ENCODE measurements at places on chromosomes 2 and 18.

DNA sequence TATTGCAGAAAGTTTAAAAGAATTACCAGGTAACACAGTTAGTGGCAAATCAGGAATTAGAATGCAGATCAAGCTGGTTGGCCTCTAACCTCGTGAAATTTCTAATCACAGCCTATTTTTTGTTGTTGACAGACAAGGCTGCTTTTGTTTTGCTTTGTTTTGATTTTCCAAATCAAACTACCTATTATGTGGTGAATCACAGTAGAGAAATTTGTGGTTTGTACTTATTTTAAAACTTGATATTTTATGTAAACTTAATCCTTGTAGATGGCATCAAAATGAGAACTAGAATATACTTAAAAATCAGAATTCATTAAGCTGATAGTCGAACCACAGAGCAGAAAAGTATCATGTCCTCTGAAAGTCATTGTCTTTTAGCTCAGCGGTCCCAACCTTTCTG is 258.1 kb downstream of the CTNNA2 start:
- DNase-seq = no peak

- peak; percentile 74 for DNase-seq
Measured at GRCh38 chr2:176140513-176141317, 10.6 kb upstream of the HOXD4 start.

- no peak for DNase-seq
Measured at GRCh38 chr18:78303519-78304191, 676.0 kb upstream of the SALL3 start.

DNA sequence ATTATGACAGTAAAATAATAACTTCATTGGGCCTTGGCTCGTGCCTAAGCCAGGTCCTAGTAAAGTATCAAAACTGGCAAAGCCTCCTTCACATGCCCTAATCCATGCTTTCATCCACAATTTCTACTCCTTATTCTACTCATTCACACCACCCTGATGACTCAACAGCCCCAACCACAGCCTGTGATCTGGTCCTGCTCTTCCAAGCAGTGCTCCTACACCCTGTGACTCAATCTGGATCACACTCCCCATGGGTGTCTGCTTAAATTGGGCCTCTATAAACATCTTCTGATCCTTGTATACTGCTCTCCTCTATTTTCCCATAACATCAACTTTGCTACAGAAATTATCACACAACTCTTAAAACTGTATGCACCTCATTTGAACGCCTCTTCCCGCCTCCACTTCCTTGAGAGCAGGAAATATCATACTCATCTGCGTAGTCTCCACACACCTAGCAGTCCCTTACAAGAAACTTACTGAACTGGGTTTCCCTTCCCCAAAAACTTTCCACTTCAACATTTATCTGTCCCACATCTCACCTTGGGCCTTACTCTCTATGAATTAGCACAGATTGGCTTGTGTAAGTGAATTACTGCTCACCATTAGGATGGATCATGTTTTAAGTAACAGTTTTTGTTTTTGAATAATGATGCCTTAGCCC is 15.9 kb downstream of the GTF3C3 start:
- DNase-seq = peak; percentile 74

DNA sequence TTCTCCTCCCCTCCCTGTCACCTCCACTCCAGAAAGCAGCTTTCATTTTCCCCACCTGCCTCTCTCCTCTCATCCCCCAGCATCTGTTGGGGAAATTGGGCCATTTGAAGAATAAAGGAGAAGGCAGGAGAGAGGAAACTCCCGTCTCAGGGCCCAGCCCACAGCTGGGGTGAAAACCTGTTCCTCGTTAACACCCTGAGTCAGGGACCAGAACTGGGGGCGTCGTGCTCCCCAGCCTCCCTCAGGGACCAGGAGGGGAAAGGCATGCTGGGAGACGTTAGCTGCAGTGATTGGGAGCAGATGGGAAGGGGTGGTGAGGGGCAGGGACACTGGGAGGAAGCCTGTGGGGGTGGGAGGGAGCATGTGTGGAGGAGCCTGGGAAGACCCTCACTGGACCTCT is 251.3 kb downstream of the DYSF start:
- no peak for DNase-seq

GRCh38 chr2:235746257-235746934 is 252.6 kb downstream of the AGAP1 start:
- DNase-seq = peak; percentile 75

DNA sequence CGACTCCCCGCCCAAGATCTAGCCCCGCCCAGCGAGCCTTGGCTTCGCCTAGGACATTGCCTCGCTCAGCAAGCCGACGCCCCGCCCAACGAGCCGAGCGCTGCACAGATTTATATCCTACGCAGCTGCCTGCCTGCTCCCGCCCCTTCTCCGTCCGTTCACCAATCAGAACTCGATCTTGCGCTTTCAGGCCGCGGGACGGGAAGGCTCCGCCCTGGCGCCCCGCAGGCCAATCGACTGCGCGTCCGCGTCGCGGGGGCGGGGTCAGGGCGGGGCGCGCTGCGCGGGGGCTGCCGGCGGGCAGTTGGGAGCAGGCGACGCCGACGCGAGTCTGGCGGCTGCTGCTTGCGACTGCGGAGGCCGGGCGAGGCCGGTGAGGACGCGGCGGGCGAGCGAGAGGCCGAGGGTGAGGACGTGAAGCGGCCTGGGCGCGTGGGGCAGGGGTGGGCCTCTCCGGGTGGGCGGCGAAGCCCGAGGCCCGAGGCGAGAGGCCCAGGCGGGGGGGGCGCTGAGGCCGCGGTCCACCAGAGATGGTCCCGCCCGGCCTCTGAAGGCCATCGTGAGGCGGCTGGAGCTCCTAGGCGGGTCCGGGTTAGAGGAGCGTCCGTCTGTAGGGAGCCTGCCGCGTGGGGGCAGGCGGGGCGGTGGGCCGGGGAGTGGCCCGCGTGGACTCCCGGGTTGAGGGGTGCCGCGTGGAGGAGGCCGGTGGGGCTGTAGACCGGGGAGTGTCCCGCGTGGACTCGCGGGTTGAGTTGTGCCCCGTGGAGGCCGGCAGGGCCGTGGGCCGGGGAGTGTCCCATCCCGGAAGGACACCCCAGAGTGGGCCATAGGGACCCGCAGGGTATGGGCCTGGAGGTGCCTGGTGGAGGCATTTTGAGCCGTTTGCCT is at the start of gene FARP2:
Gene FARP2 (plus strand): TSS at position 303 of the 888 bp plus-strand sequence. CDS start 16,823 bp downstream, outside the sequence.
- peak; percentile 99 for DNase-seq

DNA sequence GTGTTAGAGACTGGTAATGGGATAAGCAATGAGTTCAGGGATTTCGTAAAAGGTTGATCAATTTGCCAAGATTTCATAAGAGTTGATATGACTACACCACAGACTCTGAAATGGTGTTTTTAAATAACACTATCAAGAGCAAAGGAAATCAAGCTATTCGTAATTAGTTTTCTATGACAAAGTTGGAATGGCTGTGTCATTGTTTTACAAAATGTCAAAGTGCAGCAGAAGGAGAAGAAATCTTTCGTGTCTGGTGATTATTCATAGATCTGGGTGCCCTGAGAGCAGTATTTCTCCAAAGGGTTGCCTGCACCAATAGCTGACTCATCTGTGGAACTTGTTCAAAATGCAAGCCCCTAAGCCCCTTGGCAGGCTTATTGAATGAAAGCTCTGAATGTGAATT is 70.1 kb downstream of the NABP1 start:
- DNase-seq = no peak

- DNase-seq = no peak
Measured at GRCh38 chr2:42819160-42819559, 26.8 kb upstream of the HAAO start.

DNA sequence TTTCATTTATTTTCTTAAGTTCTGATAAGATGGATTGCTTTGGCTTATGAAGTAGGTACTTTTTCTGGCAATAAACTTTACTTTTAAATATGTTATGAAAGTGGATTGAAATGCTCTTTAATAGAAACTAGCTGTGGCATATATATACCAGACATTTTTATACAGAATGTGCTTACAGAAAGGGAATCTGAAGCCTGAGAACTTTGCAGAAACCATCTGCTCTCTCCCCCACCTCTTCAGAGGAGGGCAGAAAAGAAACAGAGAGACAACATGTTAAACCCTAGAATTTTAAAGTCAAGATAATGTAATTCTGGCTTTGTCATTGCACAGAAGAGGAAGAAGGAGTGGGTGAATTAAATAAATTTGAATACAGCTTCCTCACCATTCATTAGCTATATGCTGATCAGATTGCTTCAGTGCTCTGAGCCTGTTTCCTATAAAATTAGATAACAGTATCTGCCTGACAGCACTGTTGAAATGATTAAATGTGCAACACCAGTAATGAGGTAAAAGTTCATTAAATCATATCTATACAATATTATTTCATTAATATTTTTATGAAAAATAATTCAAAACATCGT is 247.3 kb downstream of the CNTNAP5 start:
- no peak for DNase-seq

GRCh38 chr2:18455236-18455862 is 105.1 kb downstream of the RDH14 start:
- no peak for DNase-seq

- no peak for DNase-seq
Measured at GRCh38 chr2:28160986-28161425, 231.7 kb upstream of the FOSL2 start.

- no peak for DNase-seq
Measured at GRCh38 chr2:121774235-121774634, 18.8 kb downstream of the TSN start.

DNA sequence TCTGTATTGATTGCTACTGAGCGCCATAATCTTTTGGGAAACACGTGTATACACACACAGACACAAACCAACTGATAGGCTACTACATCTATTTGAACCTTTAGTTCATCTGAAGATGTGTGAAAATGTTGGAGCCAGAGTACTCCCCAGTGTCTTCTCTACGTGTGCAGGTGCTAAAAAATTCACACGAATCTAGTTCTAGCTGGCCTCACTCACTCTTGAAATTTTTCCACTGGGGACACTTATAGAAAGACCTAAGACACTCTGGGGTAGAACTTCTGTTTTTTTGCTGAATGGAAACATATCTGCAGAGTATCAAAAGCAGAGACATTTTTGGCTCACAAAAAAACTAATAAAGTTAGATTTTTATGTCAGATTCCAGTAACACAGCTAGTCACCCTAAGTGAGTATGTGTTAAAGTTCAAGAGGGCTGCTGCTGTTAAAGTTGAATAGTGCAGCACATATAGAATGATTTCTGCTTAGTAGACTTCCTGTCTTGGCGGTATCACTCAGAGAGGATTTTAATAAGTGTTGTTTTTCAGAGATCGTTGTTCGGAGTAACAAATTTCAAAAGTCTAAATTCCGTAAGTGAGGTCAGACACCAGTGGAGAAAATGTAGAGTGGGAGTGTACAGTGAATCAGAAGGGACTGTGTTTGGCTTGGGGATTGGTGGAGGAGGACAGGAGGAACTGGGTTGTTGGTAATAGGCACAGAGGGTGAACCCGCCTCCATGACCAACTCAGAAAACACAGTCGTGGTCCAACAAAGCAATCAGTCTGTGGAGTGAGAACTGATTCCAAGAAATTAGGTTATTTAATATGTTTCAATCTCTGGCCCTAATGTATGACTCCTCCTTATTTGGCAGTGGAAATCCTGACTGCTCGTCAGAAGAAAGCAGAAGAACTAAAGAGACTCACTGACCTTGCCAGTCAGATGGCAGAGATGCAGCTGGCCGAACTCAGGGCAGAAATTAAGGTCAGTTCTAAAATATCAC is 43.1 kb downstream of the KCTD18 start:
- DNase-seq = peak; percentile 77

GRCh38 chr2:84388133-84388532 is 70.9 kb downstream of the SUCLG1 start:
- no peak for DNase-seq

- no peak for DNase-seq
Measured at GRCh38 chr2:144452989-144453336, 67.0 kb downstream of the ZEB2 start.

GRCh38 chr2:30663806-30664205 is 143.4 kb downstream of the CAPN13 start:
- no peak for DNase-seq

GRCh38 chr2:63040586-63040985 is 10.0 kb upstream of the OTX1 start:
- DNase-seq = no peak

GRCh38 chr18:45245091-45245511 is 370.2 kb upstream of the SLC14A2 start:
- no peak for DNase-seq

GRCh38 chr2:152971685-152972084 is 253.3 kb downstream of the ARL6IP6 start:
- no peak for DNase-seq

- no peak for DNase-seq
Measured at GRCh38 chr2:101089419-101089818, 61.8 kb downstream of the TBC1D8 start.

- peak; percentile 44 for DNase-seq
Measured at GRCh38 chr2:126749537-126749936, 93.6 kb downstream of the GYPC start.

DNA sequence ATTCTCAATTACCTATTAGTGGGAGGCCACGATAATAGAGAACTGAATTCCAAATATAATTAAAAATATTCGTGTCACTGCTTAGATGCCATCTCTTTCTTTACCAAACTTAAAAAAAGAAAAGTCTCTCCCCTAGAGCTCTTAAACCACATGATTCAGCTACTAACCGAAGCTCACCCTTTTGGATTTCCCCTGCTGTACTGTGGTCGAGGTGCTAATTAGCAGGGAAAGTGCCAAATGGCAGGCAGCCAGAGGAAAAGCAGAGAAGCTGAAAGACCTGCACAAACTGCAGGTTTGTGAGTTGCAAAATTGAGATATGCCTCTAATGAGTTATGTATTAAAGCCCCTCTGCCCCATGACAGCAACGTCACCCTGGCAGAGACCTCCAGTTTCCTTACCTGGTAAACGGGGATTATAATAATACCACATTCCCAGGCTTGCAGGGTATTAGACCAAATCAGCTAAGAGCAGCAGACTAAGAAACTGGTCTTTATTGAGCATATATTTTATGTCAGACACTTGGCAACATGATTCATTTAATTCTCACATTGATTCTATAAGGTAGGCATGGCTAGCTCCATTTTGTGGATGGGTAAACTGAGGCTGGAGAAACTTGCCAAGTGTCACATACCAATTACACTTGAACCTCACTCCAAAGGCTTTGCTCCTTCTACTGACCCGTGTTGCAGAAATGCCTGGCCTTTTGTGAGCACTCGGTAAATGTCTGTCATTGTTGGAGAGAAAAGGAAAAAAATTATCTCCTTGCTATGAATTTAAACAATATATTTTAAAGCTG is 259.7 kb downstream of the LPIN1 start:
- DNase-seq = peak; percentile 92

GRCh38 chr2:240962300-240963064 is 35.9 kb upstream of the SNED1 start:
- DNase-seq = peak; percentile 3

DNA sequence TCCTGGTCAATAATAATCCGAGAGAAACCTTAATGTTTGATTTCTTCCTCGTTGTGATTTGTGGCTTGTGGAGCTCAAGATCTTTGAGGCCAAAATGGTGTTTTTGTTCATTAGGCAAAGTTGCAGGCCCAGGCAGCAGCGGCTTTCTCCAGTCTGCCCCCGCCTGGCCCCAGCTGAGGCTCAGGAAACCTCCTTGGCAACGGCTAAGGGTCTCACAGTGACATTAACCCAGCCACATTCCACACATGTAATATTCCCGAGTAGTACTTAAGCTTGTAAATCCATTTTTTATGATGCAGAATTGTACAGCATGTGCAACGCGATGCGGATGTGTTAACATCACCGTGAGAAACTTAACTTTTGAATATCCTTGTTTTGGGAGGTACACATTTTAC is 200.1 kb downstream of the BCL11A start:
- DNase-seq = no peak

Measured in activated naive CD4-positive, alpha-beta T cell treated with anti-CD3 and anti-CD28 coated beads for 36 hours (primary cell).